ENCODE measurements at places on chromosomes 5 and 9.

- no peak for DNase-seq
These were observed 5.5 kb downstream of the ADRB2 start for GRCh38 chr5:148831590-148832565.

- DNase-seq: no peak
These were observed 32.8 kb downstream of the PDGFRB start for GRCh38 chr5:150122536-150123481.

DNA sequence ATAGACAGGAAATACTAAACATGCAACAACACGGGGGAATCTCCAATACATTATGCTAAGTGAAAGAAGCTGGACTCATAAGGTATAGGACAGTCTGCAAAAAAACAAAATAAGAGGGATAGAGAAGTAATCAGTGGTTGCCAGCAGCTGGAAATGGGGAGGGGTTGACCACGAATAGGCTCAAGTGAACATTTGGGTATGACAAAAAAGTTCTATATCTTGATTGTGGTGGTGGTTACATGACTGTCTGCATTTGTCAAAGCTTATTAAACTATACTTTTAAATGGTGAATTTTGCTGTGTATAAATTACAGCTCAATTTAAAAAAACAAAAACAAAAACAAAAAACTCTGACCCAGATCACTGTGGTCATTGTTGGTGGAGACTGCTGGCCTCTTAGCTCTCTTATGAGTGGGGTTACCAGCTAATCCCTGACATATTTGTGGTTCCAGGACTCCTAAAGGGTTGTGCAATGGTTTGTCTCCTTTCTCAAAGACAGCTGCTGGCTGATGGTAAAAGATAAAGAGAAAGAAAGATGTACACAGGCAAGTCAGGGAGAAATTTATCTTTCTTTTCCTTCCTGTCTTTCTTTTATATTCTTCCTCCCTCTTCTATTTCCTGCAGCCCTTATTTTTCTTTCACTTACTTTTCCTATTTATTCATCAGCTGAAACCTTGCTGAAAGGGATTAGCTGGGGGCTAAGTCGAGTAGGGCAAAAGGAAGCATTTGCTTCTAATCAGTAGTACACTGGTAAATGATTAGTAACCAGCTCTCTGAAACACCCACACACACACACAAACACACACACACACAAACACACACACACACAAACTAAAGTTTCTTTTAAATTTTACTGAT, 42.6 kb upstream of the APC start:
- peak; percentile 91 for DNase-seq

- no peak for DNase-seq
These were observed 384.7 kb downstream of the BNC2 start for GRCh38 chr9:16485575-16486321.

- no peak for DNase-seq
These were observed 74.4 kb downstream of the ALDH7A1 start for GRCh38 chr5:126520593-126520953.

DNA sequence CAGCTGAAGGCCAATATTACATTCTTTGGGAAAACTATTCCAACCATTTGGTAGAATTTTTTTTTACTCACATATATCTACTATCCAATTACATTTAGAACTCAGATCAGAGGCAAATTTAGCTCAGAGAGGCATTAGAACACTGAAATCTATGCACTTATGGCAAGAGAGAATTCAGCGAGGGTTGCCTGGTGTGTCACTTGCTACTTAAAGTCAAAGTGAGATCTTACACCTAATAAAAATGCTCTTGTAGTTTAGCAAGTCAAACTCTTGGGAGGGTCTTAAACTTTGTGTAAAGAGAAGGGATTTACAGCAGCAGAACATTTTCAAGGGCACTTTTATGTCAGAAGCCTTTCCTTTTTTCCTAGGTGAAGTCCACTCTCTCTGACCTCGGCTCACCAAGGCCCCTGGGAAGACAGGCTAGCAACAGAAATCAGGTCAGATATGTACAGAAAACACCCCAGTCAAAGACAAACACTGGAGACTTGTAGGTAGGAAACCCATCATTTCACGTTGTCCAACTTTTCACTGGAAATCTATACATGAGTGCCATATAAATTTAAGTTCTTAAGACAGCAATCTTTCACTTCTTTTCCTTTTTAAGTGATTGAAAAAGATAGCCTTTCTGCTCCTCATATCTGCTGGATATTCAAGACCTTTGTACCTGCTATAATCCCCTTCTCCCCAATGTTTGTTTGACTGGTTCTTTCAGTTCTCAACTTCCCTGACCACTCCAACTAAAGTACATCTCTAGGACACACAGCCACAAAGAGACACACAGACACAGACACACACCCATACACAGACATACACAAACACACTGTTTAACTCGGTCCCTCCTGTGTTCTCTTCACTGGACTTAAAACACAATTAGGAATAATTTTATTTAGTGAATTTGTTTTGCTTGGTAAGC, 635.8 kb downstream of the PDE4D start:
- DNase-seq: no peak

DNA sequence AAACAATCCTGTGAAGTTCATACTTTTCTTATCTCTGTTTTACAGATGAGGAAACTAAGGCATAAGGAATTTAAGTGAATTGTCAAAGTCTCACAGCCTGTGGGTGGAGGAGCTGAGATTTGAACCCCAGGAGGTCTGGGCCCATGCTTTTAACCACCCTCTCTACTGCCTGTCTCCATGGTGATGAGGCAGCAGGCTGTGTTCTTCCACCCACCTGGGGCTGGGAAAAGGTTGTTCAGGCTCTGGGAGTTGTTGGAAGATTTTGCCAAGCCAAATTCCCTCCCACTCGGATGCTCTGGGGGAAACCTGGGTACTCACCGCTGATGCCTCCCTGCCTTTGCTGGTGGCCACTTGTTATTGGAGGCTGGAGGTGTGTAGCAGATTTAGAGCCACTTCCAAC, 18.3 kb upstream of the SYNPO start:
- DNase-seq: no peak

DNA sequence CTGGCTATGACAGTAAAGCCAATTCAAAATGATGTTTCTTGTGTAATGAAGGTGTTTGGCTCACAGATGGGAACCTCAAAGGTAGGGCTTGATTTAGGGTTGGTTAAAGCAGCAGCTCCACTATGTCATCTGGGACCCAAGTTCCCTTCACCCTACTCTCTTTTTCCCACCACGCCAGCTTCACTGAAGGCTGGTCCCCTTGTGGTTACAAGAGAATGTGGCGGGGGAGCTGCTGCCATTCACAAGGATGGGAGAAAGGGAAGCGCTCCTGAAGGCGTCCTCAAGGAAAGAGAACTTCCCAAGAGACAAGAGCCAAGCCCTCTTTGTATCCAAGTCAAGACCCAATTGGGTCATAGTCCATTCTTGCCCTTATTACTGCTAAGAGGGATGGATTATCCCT, 72.7 kb downstream of the NTRK2 start:
- DNase-seq: no peak

GRCh38 chr5:138177941-138178515, 402 bp downstream of the BRD8 start:
- DNase-seq: peak; percentile 31

GRCh38 chr5:135560858-135561257, 17.9 kb downstream of the CXCL14 start:
- peak; percentile 69 for DNase-seq

DNA sequence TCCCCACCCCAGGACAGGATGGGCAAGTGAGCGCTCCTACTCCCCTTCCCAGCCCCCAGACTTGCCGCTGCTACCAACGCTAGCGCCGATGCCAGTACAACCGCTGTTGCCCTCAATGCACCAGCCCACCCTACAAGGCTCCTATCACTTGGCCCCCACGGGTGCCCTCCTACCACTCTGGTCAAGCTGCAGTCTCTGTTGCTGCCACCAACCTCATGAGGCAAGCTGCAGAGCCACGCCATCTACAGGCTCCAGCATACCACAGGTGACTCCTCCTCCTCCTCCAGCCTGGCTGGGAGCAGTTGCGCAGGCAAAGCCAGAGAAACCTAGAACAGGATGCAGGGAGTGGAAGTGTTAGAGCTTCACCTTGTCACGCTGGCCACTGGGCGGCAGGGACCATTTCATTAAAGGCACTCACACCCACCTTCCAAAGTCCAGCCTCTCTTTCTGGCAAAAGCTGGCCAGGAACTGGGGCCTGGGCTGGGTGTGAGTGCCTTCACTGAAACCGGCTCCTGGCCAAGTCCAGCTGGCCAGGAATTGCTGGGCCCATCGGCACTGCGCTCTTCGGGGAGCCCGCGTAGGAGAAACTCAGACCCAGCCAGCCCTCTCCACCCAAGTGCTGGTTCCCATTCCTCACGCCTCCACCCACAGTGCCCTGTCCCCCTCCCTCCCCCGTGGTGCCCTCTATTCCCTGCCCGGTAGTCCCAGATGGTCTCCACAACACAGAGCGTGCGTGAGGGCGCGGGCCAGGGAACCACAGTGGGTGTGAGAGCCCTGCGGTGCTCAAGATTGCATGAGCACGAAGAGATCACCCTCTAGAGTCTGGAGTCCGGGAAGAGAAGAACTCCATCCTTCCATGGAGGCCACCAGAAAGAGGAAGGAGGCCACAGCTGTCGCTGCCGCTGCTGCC, 1.6 kb upstream of the PCAT7 start:
- DNase-seq: no peak

DNA sequence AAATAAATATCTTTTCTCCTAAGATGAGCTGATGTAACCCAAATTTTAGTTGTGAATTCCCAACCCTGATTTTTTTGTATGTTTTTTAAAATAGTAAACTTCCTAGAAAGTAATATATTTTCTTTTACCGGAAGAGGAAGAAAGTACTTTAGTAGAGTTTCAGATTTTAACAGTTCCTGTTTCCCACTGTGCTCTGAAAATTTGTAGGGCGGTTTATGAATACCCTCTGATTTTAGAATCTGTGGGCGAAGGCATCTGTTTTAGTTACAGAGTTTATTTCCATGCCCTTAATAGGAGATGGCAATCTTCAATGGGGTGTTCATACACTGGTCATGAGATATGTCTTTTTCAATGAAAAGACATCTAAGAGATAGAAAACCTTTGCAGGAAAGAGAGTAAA, 3.7 kb upstream of the HOMER1 start:
- no peak for DNase-seq

GRCh38 chr5:74122175-74122574, 496.2 kb downstream of the ARHGEF28 start:
- no peak for DNase-seq

- no peak for DNase-seq
These were observed 266.6 kb upstream of the DAP start for GRCh38 chr5:11027660-11028059.

DNA sequence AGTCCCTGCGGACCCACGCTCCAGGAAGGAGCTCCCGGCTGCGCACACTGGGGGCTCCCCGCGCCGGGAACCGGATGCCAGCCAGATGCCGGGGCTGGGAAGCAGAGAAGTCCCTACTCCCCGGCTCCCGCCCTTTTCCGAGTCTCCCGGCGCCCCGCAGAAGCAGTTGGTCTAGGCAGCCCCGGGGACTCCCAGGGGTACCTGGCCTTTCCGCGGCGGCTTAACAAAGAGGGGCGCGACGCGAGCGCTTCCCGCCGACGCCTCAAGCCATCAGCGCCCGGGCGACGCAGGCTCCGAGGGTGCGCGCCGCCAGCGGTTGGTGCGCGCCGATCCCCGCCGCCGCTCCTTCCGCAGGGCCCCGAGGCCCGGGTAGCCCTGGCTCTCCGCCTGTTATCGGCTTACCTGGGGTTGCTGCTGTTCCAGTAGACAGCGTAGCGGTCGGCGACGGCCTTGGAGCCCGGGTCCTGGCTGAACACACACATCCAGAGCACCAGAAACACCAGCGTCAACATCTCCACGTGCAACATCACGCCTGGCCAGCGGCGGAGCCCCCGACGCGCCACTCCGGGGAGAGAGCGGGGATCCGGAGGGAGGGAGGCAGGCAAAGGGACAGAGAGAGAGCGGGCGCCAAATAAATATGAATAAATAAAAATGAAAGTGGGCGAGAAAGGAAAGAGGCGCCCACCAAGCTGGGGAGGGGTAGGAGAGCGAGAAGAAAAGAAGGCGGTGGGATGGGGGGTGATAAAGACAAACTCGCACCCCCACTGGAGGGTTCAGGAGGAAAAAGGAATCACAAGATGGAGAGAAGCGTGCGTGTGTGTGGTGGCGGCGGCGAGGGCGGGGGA, 428 bp downstream of the EFNA5 start:
- peak; percentile 58 for DNase-seq

DNA sequence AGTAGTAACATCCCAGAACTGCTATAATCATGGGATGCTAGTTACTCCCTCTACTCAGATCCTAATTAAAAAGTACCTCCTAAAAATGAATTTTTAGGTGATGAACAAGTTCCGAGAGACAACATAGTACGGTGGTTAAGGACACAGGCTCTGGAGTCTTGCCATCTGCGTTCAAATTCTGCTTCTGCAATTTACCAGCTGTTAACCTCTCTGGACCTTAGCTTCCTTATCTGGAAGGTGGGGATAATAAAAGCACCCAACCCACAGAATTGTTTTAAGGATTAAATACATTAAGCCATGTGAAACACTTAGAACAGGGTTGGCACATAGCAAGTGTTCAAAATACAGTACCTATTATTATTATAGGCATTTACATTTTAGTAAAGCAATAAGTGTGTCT, 77.5 kb upstream of the XPA start:
- no peak for DNase-seq

DNA sequence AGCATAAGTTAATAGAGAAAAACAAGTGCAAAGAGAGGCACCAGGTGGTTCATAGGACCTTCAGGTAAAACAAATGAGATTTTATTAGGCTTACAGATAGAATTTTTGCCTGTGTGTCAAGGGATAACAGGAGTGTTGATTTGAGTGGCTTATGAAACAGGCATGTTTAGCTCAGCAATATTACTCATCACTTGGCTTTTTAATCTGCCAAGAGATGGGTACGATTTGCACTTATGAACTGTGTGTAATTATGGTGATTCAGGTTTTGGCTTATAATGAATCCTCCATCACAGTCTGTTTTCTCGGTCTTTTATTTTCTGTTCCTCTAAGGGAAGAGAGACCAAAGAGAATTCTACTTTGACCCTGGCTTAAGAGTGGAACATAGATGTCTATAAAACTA, 199.3 kb downstream of the DMRTA1 start:
- DNase-seq: peak; percentile 1

DNA sequence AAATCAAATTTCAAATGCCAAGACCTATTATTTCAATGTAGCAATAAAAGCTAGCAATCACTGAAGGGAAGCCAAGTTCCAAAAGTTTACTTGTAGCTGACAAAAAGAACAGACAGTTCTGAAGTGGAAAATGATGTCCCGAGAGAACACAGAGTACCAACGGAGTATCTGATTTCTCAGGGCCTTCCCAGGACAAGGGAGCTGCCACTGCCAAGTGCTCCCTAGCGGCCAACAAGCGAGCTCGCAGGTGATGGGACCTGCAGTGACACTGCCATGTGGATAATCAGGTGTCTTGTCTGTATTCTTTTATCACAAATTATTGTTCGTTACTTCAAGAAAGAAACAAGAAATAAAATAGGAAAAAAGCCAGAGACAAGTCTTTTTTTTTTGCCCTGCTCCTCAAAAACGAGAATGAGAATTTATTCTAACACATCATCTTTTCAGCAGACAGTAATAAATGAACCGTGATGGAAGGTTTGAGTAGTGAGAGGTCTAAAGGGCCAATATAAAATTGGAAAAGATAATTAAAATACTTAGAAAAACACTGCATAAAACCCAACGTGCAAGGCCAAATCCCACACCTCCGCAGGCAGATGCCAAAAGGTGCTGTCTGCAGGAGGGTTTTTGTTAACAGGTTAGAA, 159.4 kb downstream of the MYO10 start:
- DNase-seq: no peak

- no peak for DNase-seq
These were observed 2.6 kb downstream of the IRF1 start for GRCh38 chr5:132487841-132488555.

- no peak for DNase-seq
These were observed 4.5 kb upstream of the PAIP1 start for GRCh38 chr5:43561356-43561755.

Measured in HCEC 1CT (cell line).